MV-4-11 (cell line): ENCODE measurements at places on chromosomes 7 and 10.

GRCh38 chr10:59682986-59683937 is 26.4 kb downstream of the SLC16A9 start:
- DNase-seq, result peak; percentile 14

DNA sequence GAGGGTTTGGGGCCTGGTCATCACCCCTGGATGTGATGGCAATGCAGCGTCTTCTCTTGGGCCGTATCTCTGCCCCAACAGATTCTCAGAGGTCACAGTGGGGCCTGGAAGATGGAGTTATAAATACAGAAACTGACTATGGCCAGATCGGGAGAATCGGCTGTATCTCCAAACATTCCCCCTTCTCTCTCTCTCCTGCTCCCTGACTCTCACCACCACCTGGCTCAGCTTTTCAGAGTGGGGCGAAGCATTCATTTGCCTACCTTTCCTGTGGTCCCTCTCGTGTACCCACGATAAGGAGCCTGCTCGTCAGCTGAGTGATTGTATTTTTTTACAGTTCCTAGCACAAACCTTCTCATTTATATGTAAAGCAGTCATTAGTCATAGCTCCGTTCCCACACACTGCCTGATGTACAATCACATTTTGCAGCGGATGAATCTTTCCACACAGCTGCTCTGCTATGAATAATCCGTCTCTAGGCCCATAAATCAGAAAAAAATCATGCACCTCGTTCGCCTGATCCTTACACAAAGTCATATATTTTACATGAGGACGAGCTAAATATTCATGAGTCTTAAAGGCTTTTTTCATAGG is 23.2 kb upstream of the BTRC start:
- no peak for DNase-seq

DNA sequence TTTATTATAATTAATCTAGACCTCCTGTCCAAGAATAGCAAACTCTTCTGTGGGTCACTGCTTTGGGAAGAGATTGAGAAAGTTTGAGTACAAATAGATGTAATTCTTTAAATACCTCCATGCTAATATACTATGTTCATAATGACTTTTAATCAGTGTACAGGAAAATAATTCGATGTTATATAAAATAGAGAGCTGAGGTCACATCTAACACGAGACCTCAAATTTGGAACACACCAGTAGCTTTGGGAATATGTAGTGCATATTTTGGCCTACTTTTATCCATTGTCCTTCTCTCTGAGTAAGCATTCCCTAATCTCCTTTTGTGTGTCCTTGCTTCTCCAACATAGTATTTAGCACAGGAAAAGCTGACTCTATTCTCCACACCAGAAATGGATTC is 27.3 kb upstream of the CABCOCO1 start:
- no peak for DNase-seq

DNA sequence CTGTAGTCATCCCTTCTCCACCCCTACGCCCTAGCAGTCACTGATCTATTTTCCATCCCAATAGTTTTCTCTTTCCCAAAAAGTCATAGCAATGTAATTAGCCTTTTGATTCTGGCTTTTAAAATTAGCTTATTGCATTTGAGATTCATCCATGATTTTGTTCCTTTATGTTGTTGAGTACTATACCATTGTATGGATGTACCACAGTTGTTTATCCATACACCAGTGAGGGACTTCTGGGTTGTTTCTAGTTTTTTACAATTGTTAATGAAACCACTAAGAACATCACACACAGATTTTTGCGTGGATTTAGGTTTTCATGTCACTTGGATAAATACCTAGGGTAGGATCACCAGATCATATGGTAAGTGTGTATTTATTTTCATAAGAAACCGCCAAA is 16.1 kb downstream of the FHIP2A start:
- no peak for DNase-seq

GRCh38 chr10:75018251-75018650 is 93.2 kb upstream of the SAMD8 start:
- DNase-seq, result no peak

DNA sequence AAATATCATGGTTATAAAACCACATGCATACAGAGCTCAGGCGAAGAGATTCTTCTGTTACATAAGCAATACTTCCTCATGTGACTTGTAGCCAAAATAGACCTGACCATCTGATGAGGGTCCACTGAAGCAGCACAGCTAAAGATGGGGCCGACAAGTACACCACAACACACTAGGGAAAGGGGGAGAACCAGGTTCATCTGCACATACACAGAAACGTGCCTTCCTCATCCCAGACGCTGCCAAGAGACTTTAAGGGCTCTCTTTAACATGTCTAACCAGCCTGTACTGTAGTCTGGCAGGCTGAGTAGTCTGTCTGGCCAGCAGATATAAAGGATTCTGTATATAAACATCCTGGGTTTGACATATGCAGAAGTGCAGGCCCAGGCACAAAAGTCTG is 30.3 kb downstream of the ERCC6 start:
- DNase-seq, result peak; percentile 7
